ENCODE measurements at places on chromosomes 1 and 21.
A peak's percentile ranks its signal among the peaks of the same experiment; 100 is the strongest.

DNA sequence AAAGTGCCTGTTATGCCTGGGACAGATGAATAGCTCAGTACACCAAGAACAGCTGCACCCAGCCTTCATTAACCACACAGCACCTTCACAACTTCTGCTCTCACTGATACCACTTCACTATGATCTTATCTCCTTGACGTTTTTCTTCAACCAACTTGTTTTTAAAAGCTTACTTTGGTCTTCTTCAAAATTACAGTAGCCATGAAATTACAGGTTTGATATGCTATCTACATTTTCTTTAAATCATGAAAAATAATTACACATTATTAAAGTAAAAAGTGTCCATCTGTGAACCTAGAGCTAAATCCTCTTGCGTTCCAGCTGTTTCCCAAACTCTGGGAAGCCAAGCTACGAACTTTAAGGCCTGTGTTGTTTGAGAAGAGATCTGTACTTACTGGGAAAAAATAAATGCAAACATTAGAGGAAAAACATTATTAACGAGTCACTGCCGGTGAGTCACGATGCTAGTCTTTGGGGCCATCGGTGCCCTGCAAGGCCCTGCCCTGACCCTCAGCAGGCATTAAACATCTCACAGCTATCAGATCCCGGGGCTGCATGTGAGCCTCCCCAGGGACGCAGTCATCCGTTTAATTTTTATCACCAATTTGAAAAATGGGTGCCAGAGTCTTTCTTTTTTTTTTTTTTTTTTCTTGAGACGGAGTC is 56.3 kb upstream of the GPR153 start:
- peak; percentile 67 for DNase-seq

GRCh38 chr1:245986404-245987218 is 520.5 kb downstream of the SMYD3 start:
- DNase-seq = peak; percentile 82

DNA sequence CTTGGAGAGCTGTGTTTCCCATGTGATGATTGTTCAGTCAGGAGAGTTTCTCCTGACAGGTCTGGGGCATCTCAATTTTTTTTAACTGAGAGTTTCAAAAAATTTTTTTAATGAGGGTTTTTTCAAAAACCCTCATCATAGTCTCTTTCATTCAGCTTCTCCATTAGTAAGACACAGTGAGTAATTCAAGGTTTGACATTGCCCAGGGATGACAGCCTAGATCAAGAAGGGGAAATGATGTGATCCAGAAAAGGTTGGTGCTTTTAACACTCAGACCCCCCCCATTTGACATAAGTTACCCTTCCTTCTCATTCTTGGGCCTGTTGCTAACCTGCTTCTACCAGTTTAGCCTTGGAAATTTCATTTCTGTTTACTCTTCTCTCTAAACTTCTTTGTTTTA is 189.4 kb upstream of the HOOK1 start:
- DNase-seq = no peak

DNA sequence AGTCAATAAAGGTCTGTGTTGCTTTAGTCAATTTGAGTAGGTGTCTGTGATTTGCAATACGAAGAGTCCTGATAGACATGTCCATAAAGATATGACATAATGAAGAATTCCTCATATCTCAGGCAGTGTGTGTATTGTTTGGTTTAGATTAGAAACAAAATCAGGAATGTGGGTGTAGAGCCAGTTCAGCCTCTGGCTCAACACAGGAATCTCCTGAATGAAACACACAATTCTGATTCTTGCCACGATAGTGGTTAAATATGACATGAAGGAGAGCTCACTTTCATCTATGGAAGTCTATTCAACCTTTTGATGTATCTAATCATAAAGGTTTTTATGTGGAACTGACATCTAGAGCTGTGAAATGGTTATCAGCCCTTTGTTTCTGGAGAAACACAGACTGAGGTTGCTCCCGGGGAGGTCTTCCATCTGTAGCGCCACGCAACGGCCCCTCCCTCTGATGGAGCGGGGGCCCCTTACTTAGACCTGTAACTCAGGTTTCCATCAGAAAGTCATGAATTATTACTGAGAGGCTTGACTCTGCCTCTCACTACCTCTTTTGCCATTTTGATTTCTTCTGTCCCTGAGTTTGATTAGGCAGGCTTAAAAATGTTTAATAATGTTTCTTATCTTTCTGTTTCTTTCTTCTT is 19.5 kb downstream of the TSPAN2 start:
- no peak for DNase-seq

- no peak for DNase-seq
These were observed 397.2 kb downstream of the OMA1 start for GRCh38 chr1:58149271-58149812.

DNA sequence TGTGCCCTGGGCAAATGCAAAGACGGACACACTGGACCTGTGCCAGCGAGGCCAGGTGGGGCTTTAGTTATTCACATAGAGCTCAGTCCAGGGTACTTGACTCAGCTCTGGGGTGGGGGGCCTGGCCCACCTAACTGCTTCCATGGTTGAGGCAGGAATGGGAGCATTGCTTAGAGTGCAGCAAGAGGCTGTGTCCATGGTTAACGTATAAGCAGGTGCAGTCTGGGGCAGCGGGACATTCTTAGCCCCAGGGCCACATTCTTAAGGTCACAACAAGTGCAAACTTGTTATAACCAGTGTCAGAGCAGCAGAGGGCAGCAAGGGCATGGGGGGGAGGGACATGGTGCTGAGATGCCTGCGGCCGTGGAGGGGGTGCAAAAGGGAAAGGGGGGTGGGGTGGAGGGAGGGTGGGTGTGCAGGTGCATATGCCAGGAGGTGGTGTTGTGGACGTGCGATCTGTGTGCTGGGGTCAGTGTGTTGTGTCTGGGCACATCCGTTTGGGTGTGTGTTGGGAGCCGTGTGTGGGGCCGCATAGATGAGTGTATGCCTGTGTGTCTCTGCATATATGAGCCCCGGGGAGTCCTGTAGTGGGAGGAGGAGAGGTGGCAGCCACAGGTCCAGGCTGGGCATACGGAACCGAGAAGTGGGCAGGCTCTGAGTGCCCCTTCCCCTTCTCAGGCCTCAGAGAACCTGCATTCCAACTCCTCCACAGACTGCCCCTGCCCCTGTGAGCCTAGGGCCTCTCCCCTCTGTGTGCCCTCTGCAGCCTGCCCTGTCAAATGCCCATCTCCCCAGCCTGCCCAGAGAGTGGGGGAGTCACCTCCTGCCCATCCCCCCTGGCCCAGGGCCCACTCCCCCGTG is 8.4 kb downstream of the KCNJ10 start:
- no peak for DNase-seq

GRCh38 chr1:158146739-158147138 is 34.0 kb upstream of the CD1D start:
- peak; percentile 32 for DNase-seq

- DNase-seq = no peak
These were observed 162.4 kb upstream of the BEND5 start for GRCh38 chr1:48939042-48939441.

DNA sequence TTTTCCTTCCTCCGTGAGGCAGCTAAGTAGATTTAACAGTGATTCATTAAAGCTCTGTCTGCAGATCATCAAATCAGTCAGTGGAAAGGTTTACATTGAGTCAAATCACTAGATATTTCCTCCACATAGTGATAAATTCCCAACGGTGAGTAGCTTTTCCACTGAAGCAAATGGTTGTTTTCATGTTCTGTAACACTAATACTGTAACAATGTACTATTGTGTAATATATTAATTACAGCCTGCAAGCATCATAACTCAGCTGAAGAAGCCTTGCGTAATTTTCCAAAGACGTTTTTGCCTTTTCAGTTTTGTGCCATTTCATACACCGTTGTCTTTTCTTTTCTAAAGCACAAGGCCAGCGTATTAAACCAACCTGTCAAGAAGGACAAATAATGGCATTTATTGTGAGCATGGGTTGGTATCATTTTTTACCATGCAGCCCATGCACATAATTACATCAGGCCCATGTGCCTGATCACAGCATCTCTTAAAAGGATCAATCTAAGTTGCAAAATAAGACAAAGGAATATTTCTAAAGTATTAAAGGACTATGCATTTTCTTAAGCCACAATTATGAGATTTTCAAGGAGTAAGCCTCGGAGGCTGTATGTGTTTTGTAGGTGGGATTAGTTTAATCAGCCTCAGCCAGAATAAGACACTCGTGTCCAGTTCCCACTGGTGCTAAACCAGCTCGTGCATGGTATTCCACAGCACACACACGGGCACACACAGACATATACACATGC is 16.7 kb upstream of the PDE9A start:
- DNase-seq = peak; percentile 37

DNA sequence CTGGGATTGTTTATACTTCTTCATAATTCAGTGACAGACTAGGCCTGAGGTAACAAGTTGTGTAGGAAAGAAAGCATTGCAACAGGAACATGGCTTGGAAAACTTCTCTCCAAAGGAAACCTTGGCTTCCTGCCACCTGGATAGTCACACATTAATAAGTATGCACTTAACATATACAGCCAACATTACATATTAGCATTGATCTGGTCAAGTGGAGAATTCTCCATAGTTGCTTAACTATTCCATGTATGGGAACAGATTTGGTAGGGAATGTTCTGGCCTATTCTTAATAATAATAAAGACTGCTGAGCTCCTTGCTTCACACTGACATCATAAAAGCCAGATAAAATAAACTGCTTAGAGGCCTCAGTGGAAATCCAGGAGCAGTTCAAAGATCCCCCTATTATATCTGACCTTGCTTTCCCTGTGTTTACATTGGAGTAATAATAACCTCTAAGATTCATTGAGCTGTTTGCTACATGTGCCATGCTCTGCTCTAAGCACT is 27.2 kb upstream of the NFIA start:
- no peak for DNase-seq

- DNase-seq = no peak
These were observed 18.7 kb downstream of the DMRTB1 start for GRCh38 chr1:53477651-53478501.

DNA sequence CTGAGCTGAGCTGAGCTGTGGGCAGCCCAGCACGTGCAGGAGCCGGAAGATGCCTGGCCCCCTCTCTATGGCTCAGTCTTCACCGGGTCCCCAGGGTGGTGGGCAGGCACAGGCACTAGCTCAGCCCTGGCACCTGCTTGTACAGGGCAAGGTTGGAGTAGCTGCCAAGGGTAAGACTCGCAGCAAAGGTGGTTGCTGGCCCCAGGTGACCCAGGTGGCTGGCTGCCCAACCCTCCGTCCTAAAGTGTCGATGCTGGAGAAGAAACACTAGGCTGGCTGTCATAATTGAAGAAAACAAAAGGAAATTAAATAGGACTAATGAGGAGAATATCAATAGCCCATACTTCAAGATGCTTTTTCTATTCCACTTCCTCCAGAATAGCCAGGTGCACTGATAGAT is 77.1 kb upstream of the ACTL8 start:
- DNase-seq = no peak

DNA sequence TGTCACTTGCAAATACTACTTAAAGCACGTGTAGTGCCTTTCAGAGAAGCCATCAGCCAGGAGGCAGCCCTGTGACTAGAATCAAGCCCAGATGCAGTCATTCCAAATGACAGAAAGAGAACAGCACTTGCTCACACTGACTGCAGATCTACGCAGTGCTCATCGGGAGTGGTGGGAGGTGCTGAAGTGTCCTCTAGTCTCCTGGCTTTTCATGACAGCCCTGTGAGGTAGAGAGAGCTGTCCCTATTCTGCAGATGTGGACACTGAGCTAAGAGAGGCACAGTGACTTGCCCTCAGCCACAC is 62.3 kb upstream of the EDN2 start:
- no peak for DNase-seq

DNA sequence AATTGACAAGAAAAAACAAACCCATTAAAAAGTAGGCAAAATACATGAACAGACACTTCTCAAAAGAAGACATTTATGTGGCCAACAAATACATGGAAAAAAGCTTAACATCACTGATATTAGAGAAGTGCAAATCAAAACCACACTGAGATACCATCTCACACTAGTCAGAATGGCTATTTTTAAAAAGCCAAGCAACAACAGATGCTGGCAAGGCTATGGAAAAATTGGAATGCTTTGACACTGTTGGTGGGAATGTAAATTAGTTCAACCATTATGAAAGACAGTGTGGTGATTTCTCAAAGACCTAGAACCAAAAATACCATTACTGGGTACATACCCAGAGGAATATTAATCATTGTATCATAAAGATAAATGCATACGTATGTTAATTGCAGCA is 641.1 kb upstream of the B3GALT2 start:
- no peak for DNase-seq

GRCh38 chr21:41429305-41429704 is 3.3 kb downstream of the MX1 start:
- no peak for DNase-seq

GRCh38 chr1:24966121-24966723 is 36.1 kb upstream of the RUNX3 start:
- DNase-seq = no peak

GRCh38 chr1:33397125-33397506 is 33.8 kb downstream of the PHC2 start:
- DNase-seq = no peak

DNA sequence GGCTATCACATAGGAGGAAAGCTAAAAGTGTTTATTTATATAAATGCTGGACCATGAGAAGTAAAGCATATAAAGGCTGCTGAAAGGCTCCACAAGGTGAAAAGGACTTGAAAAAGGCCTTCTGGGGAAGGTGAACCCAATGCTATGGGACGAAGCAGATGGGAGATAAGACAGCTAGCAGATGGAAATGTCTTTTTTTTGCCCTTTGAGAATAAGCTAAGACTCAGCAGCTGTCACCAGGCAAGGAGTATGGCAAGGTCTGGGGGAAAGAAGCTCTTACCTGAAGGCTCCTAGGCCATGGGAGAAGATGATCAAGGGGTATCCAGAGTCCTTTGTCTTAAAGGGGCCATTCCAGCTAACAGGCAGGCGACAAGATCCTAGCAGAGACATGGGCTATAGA is 9.9 kb downstream of the PAFAH2 start:
- DNase-seq = no peak

DNA sequence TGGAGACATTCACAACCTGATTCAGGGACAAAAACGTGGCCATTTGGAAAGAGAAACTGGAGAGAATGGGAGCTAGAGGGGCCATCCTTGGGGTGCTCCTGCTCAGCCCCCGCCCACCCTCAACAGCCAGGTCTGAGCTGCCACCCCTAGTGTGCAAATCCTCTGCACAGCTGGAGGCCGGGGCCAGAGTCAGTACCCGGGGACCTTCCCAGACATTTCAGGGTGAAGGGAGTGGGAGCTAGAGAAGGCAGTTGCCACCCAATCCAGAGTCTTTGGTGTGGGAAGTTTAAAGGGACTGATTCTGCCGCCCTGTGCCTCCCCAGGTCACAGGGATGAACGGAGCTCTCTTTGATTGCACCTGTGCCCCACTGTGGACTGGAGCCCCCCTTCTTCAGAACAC is 397.4 kb downstream of the MATN1 start:
- DNase-seq = no peak

- no peak for DNase-seq
These were observed 456.1 kb upstream of the RGS18 start for GRCh38 chr1:191702124-191702523.

DNA sequence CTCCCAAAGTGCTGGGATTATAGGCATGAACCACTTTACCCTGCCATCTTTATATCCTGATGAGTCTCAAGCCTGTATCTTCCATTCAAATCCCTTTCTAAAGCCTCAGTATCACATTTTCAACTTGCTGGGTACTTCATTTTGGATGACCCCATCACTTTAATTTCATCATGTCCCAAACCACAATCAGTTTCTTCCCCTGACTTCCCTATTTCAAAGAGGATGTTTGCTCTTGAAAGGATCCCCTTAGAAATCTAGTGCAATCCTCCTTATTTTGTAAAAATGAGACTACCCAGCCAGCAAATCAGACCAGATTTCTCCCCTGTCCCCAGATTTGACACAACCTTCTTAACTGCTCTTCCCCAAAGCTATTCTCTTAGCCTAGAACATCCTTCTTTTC is 7.0 kb upstream of the TRIT1 start:
- DNase-seq = no peak

Measured in ELR (cell line).